Ascending aorta (tissue), 2 donors: ENCODE measurements at places on chromosomes 3 and 15.

GRCh38 chr15:70210076-70210475 lies 112.4 kb upstream of the TLE3 start:
- H3K36me3 ChIP-seq = no peaks in the 10 kb centered on the region
- H3K4me1 ChIP-seq = no peaks in the 10 kb centered on the region
- H3K4me3 ChIP-seq = no peak overlapping the region
- no peaks in the 10 kb centered on the region for H3K27me3 ChIP-seq
- H3K27ac ChIP-seq = no peak overlapping the region

DNA sequence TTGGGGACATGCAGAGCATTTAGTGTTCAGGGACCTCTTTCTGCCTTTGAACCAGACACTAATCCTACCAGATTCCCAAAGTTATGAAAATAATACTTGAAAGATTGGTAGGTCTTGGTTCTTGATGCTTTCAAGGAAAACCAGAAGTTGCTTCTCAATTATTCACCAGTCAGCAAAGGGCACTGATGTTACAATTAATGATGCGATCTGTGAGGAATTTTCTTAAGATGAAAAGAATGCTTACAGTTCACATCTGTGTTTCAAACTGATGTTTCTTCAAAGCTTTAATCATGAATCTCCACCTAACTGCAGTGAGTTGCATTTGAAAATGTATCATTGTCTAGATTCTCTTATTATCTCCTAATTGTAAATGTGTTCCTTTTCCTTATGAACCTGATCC lies 161.0 kb downstream of the NAALADL2 start:
- no peaks in the 10 kb centered on the region for H3K27me3 ChIP-seq
- no peak for DNase-seq
- H3K27ac ChIP-seq = no peak overlapping the region
- H3K4me3 ChIP-seq = no peak overlapping the region

GRCh38 chr15:76614725-76615124 lies 278.2 kb downstream of the ISL2 start:
- no peak for DNase-seq
- H3K4me3 ChIP-seq = no peak overlapping the region
- H3K27ac ChIP-seq = no peak overlapping the region
- H3K4me1 ChIP-seq = no peaks in the 10 kb centered on the region
- H3K36me3 ChIP-seq = no peaks in the 10 kb centered on the region

DNA sequence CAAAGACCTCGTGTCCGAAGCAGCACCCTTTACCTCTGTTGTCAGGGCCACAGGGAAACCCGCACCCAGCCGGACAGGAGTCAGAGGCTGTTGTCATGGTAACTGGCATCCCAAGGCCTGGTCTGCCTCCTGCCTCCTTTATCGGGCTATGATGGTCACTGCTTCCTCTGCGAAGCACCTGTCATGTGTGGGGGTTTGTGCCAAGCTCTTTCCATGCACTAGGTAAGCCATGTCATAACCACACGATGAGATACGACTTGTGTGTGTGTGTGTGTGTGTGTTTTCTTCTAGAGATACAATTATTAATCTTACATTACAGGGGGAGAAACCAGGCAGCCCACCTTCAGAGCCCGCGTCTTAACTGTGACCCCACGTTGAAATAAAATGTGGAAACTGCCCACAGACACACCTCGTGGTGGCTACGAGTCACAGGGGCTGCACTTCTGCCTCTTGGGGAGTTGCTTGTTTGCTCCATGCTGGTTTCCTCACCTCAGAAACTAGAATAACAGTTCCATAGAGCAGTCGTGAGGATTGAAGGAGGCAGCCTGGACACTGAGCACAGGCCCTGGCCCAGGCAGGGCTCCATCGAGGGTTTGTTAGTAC lies 18.0 kb downstream of the ZDHHC19 start:
- H3K27ac ChIP-seq = no peak overlapping the region
- no peaks in the 10 kb centered on the region for H3K27me3 ChIP-seq
- H3K4me3 ChIP-seq = no peak overlapping the region
- H3K36me3 ChIP-seq = no peaks in the 10 kb centered on the region

DNA sequence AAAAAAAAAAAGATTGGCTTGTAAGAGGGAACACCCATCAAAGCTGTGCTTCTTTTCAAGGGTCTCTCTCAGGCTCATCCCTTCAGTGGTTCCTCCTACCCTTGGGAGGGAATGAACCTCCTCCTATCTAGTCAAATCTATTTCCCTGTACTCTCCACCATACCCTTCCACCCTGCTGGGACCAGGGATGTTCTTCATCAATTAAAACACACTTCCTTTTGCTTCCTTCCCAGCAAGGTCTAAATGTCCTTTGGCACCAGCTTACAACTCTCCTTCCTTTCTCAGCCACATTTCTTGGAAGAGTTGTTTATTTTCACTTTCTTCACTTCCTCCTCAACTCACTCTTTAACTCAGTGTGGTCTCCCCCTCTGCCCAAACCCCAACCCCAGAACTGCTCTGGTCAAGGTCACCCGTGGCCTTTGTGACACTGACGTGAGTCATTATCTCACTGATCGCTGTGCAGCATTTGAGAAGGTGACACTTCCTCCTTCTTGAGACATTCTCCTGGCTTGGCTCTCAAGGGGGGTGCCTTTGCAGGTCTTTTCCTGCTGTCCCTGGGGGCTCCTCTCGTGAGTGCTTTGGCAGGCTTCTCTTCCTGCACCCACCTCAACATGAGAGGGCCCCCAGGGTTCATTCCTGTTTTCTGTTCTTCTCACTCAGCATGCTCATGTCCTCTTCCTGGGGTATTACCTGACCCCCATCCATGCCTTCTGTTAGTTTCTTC lies 210.5 kb upstream of the TLE3 start:
- DNase-seq = no peak
- no peak overlapping the region for H3K4me3 ChIP-seq
- no peak overlapping the region for H3K27ac ChIP-seq
- no peaks in the 10 kb centered on the region for H3K4me1 ChIP-seq
- H3K27me3 ChIP-seq = no peaks in the 10 kb centered on the region

DNA sequence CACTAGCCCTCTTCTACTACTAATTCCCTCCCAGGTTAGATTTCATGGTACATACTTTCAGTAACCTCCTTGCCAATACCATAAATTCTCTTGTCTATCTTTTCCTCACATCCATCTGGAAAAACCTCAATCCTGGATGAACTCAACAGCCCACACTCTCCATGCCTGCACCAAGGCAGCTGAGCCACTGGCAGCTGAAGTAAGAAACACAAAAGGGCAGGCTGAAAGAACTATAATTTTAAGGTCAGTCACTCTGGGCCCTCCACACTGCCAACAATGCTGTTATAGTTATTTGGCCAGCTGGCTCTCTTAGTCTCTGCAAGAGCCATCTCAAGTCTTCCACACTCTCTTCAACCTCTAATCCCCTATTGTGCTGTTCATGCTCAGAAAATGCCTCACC lies 15.1 kb upstream of the TIPARP start:
- H3K4me1 ChIP-seq = no peaks in the 10 kb centered on the region
- no peak overlapping the region for H3K27ac ChIP-seq
- H3K36me3 ChIP-seq = no peaks in the 10 kb centered on the region

DNA sequence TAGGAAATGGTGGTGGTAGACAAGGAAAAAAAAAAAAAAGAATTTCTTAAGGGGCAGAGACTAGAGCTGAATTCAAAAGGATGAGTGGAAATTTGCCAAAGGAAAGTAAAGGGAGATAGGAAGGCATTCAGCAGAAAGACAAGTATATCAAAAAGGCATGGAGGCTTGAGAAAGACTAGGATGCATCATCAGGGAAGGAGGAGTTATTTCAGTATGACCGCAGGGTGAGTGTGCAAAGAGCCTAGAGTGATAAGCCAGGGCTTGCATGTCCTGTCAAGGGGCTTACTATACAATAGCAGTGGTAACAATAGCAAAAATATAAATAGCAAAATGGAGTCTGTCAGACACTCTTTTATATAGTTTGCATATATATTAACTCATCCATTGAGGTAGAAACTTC lies 112.0 kb downstream of the FRMD4B start:
- no peaks in the 10 kb centered on the region for H3K4me1 ChIP-seq
- no peak for DNase-seq
- no peak overlapping the region for H3K4me3 ChIP-seq
- no peaks in the 10 kb centered on the region for H3K27me3 ChIP-seq
- no peak overlapping the region for H3K27ac ChIP-seq

DNA sequence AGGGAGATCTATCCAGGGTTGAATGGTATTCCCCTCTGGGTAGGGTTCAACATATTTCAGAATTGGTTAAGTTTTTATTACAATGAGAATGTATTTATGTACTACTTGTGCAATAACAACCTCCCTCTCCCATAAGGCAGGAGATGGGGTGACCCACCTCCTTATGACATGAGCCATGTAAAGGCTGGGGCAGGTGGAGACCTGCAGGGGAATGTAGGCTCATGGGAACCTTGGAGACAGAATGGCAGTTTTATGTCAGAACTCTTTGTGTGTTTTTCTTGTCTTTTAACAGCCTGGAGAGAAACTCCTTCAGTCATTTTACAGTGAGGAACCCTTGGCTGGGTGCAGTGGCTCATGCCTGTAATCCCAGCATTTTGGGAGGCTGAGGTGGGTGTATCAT lies 24.6 kb upstream of the INSYN1 start:
- no peak overlapping the region for H3K4me3 ChIP-seq
- no peak overlapping the region for H3K27ac ChIP-seq
- no peaks in the 10 kb centered on the region for H3K36me3 ChIP-seq
- H3K4me1 ChIP-seq = peaks cover 4% of the 10 kb centered on the region
- H3K27me3 ChIP-seq = no peaks in the 10 kb centered on the region

- no peak overlapping the region for H3K4me3 ChIP-seq
- no peaks in the 10 kb centered on the region for H3K27me3 ChIP-seq
- DNase-seq = no peak
- H3K4me1 ChIP-seq = no peaks in the 10 kb centered on the region
- H3K36me3 ChIP-seq = no peaks in the 10 kb centered on the region
Measured at GRCh38 chr3:54969652-54970051, 41.8 kb upstream of the LRTM1 start.

- H3K36me3 ChIP-seq = no peaks in the 10 kb centered on the region
- H3K4me3 ChIP-seq = no peak overlapping the region
- no peak overlapping the region for H3K27ac ChIP-seq
- DNase-seq = no peak
- H3K4me1 ChIP-seq = peaks cover 42% of the 10 kb centered on the region
Measured at GRCh38 chr15:63517628-63518027, 13.2 kb downstream of the USP3 start.

GRCh38 chr15:76138436-76138835 lies 78.7 kb downstream of the TMEM266 start:
- peaks cover 5% of the 10 kb centered on the region for H3K4me1 ChIP-seq
- no peaks in the 10 kb centered on the region for H3K36me3 ChIP-seq
- no peak for DNase-seq

GRCh38 chr3:144109944-144110343 lies 138.3 kb downstream of the DIPK2A start:
- no peak overlapping the region for H3K27ac ChIP-seq
- no peak for DNase-seq
- peaks cover 7% of the 10 kb centered on the region for H3K4me1 ChIP-seq
- H3K4me3 ChIP-seq = no peak overlapping the region

GRCh38 chr3:170350515-170351413 lies 6.8 kb upstream of the SKIL start:
- H3K4me3 ChIP-seq = no peak overlapping the region
- H3K36me3 ChIP-seq = no peaks in the 10 kb centered on the region
- no peak overlapping the region for H3K27ac ChIP-seq
- no peaks in the 10 kb centered on the region for H3K27me3 ChIP-seq
- DNase-seq = no peak

- no peaks in the 10 kb centered on the region for H3K27me3 ChIP-seq
- H3K4me1 ChIP-seq = no peaks in the 10 kb centered on the region
- no peak overlapping the region for H3K27ac ChIP-seq
Measured at GRCh38 chr15:98561169-98561941, 87.0 kb upstream of the IGF1R start.

- DNase-seq = no peak
- H3K4me3 ChIP-seq = peak overlapping the region; percentile 17
- H3K27ac ChIP-seq = peak overlapping the region; percentile 86
Measured at GRCh38 chr3:126994661-126995245, 11.8 kb downstream of the PLXNA1 start.

DNA sequence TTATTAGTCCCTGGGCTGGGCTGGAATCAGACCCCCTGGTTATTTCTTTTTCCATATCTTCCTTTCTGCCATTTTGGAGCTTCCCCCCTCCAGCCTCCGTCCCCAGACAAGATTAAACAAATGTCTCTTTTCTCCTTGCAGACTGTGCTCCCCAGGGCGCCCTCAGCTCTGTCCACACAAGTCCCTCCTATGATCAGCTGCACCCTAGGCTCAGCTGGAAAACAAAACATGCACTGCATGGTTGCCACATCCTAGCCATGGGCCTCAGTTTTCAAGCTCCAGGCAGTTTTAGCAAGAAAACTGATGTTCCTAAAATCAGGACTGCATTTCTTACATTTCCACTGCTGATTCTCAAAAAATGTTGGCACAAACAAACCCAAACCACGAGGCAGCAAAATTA lies 23.5 kb upstream of the RFTN1 start:
- no peaks in the 10 kb centered on the region for H3K36me3 ChIP-seq
- H3K27ac ChIP-seq = no peak overlapping the region
- no peak overlapping the region for H3K4me3 ChIP-seq
- no peaks in the 10 kb centered on the region for H3K27me3 ChIP-seq
- no peaks in the 10 kb centered on the region for H3K4me1 ChIP-seq
- no peak for DNase-seq

DNA sequence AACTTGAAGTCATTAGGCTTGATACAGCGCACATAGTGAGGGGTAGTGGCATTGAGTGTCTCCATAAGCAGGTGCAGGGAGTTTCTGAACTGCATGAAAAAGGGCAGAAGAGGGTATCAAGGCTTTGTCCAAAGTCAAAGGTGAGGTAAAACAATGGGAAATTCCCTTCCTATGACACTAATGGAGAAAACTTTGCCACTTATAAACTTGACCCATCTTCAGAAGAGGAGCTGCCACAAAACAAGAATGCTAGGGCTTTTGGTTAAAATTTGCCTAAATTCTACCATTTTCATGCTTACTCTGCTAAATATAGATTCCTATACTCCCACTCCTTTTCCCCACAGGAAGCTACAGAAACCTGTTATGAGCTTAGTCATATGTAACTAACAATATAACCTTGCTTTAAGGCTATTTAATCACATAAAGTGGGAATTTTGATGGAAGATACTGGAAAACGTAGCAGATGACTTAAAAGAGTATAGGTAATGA lies 87.5 kb upstream of the MYO5C start:
- H3K4me3 ChIP-seq = no peak overlapping the region
- DNase-seq = no peak
- H3K27ac ChIP-seq = no peak overlapping the region
- no peaks in the 10 kb centered on the region for H3K4me1 ChIP-seq

- H3K27me3 ChIP-seq = no peaks in the 10 kb centered on the region
- no peak overlapping the region for H3K4me3 ChIP-seq
- H3K36me3 ChIP-seq = peaks cover 19% of the 10 kb centered on the region
- peak overlapping the region; percentile 31 for H3K27ac ChIP-seq
- peaks cover 10% of the 10 kb centered on the region for H3K4me1 ChIP-seq
Measured at GRCh38 chr3:16430717-16431630, 82.5 kb downstream of the RFTN1 start.

GRCh38 chr15:80929689-80930088 lies 59.9 kb downstream of the MESD start:
- H3K27me3 ChIP-seq = no peaks in the 10 kb centered on the region
- H3K27ac ChIP-seq = no peak overlapping the region
- H3K4me3 ChIP-seq = no peak overlapping the region

GRCh38 chr3:183924956-183925355 lies 40.3 kb upstream of the PARL start:
- H3K4me1 ChIP-seq = no peaks in the 10 kb centered on the region
- DNase-seq = no peak
- peaks cover 39% of the 10 kb centered on the region for H3K36me3 ChIP-seq
- no peak overlapping the region for H3K27ac ChIP-seq
